ENCODE measurements at places on chromosomes 3 and 15.

DNA sequence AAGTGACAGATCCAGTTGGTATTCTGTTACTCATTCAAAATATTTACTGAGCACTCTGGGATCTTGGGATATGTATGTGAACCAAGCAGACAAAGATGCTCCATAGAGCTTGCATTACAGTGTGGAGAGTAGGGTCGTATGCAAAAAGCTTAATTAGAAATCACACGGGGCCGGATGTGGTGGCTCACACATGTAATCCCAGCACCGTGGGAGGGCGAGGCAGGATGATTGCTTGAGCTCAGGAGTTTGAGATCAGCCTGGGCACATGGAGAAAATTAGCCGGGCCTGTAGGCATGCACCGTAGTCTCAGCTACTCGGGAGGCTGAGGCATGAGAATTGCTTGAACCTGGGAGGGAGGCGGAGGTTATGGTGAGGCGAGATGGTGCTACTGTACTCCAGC is 68.7 kb upstream of the MB21D2 start:
- DNase-seq, result no peak

DNA sequence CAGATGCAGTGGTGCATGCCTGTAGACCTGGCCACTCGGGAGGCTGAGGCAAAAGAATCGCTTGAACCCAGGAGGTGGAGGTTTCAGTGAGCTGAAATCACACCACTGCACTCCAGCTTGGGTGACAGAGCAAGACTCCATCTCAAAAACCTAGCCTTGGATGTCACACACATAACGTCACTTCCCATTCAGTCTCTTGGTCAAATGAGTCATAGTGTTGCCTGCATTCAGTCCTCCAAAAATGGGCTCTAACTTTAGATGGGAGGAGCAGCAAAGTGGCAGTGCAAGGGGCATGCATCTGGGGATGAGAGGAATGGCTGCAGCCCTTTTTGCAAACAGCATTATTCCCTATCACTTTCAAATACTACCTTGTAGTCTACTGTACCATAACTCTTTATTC is 62.9 kb upstream of the AGBL1 start:
- DNase-seq, result no peak

DNA sequence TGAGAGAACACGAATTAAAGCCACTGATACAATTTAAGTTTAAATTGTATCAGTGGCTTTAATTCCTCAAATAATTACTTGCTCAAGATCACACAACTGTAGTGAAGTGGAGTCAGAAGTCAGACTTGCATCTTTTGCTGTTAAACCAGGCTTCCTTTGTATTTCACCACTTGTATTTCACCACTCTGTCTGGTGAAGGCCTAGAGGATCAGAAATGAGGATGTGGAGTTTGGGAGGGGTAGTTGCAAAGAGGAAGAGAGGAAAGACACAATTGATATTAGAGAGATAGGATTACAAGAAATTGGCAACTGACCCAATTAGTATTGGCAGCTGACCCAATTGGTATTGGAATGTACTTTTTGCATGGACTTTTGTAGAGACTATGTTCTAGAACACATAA is 288.1 kb upstream of the GPR149 start:
- no peak for DNase-seq

- peak; percentile 77 for DNase-seq
Observed at GRCh38 chr3:16322189-16322588, 57.2 kb downstream of the OXNAD1 start.

DNA sequence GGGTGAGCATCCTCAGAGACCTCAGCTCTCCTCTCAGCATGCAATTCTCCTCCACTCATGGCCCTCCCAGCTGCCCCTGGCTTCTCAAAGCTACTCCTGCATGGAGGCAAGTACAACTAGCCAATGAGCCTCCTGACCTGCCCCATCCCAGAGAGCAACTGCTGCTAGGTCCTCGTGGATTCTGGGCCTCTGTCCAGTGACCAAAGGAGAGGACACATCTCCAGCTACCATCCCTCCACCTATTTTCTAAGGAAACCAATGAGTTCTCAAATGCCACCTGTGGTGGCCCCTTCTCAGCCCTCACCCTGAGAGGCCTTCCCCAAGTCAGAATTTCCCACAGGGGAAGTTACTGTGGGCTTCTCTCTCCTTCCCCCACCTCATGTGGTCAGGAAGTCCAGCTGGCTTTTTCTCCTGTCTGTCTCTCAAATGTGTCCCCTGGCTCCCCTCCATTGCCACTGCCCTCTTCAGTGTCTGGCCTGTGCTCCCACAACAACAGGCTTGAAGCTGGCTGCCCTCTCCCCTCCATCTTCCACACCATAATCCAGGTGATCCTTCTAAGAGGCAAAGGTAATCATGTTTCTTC is 43.0 kb downstream of the LIPC start:
- DNase-seq, result no peak

- no peak for DNase-seq
Observed at GRCh38 chr15:66108483-66109265, 144.9 kb downstream of the MEGF11 start.

DNA sequence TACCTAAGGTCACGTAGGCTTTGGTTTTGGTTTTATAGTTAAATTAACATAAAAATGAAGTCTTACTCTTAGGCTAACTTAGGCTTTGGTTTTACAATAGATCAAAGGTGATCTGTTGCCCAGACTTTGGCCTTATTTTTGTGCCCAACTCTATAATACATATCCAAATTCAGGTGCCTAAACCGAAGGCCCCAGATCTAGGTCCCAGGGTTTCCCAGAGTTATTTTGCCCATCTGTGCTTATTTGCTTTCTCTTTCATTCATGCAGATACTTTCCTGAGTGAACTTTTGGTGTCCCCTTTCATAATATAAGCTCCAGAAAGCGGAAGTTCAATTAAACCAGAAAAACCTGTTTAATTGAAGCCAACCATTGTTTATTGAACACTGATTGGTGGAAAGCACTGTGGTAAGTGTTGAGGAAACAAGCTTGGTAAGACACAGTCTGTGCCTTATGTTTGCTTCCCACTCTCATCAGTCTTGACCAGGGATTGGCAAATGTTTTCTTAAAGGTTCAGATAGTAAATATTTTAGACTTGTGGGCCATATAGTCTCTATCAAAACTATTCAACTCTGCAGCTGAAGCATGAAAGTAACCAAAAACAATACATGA is 209.7 kb downstream of the WDR72 start:
- no peak for DNase-seq

DNA sequence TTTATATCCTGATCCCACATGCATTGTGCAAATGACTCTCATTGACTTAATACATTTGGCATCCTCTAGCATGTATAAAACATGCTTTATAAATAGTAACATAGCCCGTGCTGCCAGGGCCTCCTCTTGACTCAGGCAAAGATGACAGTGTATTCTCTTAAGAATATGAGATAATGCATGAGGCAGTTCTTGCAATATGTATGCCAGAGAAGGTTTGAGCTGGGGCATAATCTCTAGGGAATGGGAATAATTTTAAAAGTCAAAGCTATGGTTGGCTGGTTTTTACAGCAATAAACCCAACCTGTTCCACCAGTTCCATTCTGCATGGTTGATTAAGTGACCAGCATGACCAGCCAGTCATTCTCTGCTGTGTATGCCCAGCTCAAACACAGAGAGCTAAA is 179.0 kb upstream of the PFN2 start:
- peak; percentile 94 for DNase-seq

DNA sequence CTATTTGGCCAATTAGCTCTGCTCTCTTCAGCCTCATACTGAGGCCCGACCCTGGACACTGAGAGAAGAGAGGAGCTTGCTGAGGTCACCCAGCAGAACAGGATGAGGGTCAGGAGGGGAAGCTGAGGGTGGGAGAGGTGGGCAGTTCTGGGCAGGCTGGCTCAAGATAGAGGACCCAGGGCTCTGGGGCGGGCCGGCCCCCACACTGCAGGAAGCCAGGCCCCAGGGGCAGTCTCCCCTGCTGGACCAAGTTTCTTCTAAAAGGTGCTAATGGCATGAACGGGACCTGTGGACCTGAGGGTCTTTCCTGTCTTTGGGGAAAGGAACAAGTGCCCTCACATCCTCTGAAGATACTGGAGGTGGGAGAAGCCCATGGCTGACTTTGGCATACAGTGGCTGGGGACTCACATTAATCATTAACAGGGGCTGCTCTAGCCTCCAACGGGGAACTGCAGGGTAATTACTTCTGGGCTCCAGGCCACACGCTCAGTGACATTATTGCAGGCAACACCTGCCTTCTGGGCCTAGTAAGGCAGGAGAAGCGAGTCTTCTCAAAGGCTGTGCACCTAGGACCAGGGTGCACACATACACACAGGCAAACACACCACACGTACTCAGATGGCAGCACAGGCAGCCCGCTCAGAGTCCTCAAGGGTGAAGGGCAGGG is 10.6 kb downstream of the HCN4 start:
- DNase-seq, result peak; percentile 39

All from kidney tubule cell (primary cell).